ENCODE measurements at places on chromosomes 11 and 22.
A peak's percentile ranks its signal among the peaks of the same experiment; 100 is the strongest.

- DNase-seq, result peak; percentile 36
Observed at GRCh38 chr22:21972293-21972779, 10.3 kb downstream of the TOP3B start.

GRCh38 chr11:128039140-128040021 is 548.0 kb downstream of the ETS1 start:
- DNase-seq, result no peak

- DNase-seq, result peak; percentile 29
Observed at GRCh38 chr11:119056421-119056999, 495 bp downstream of the HYOU1 start.

DNA sequence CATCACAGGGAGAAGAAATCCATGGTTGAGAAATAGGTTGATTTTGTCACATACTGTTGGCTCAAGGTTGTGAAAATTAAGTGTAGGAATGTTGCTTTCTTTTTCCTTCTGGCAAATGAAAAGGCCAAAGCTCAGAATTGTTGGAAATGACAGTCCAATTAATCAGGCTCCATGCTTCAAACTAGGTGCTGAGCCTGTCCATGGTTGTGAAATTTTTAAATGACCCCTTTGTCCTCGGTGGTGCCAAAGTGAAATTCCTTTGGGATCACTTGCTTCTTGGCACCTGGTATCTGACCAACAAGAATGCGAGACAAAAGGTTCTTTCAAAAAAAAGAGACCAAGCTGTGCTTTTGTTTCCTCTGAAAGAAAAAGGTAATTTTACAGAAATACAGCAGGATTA is 451.9 kb downstream of the ETS1 start:
- DNase-seq, result no peak

DNA sequence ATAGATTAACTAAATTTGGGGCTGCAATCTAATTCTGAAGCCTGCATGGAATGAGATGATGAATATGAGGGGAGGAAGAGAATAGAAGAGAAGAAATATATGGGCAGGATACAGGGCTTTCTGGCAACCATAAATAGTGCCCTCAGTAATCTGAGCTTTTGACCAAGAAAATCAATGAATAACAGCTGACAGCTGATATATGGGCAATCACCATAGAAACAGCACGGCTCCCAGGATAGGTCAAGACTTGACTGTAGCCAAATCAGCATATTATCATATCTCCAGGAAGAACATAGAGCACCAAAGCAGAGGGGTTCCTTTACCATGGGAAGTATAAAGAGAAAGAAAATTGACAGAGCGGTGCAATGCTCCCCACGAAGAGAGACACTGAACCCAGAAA is 643.8 kb upstream of the TENM4 start:
- no peak for DNase-seq

- peak; percentile 87 for DNase-seq
Observed at GRCh38 chr11:13210424-13210823, 67.2 kb upstream of the BMAL1 start.

DNA sequence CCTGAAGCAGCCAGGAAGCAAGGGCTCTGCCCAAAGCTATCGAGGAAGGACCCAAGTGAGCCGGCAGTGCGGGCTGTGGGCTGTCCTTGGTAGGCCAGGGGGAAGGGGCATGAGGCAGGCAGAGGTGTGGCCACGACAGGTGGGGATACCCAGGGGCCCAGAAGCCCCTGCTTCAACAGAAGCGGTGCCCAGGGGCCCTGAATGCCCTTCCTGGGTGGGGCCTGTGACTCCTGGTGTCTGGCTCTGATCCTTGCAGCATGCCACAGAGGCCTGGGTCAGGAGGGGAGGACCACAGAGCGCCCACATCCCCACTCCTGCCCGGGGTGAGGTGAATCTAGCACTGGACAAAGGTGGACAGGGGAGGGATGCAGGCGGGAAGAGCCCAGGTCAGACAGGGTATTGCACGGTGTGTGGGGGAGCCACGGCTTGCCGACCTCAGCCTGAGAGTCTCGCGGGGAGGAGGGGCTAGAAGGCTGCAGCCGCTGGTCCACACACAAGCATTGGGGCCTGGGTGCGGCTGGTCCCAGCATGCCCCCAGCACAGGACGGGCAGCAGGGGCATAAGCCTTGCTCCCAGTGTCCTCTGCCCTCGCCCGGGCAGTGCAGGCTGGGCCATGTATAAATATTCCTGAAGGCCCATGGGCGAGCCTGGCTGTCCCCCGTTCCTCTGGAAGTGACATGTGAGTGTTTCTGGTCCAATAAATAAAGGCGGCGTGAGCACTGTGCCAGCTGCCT is 19.0 kb downstream of the MAFF start:
- no peak for DNase-seq

DNA sequence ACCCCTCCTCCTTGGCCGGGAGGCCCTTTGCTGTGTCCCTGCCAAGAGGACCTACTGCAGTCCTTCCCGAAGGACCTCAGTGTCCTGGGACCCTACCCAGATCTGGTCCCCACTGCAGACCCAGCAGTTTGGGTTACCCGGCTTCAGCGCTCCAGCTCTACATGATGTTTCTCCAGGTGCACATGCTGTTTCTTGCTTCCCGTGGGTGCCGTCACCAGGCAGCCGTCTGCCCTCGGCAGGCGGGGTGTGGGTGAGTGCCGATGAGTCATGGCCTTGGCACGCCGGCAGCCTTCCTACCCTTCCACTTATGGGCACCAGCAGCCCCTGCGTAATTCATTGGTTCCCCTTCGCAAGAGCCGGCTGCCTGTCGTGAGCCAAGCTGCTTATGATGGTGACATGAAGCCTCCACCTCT is 101.8 kb downstream of the BCR start:
- DNase-seq, result peak; percentile 69

GRCh38 chr22:25186140-25186539 is 13.5 kb upstream of the CRYBB3 start:
- no peak for DNase-seq
